ENCODE measurements at places on chromosomes 6 and 20. TPM values are rescaled to one million over a fixed set of nuclear protein-coding genes. Genes with fewer than 3 reads are reported as not detected.
A peak's percentile ranks its signal among the peaks of the same experiment; 100 is the strongest.

GRCh38 chr6:106667022-106667402 lies 37.6 kb downstream of the QRSL1 start:
- no peak for DNase-seq

DNA sequence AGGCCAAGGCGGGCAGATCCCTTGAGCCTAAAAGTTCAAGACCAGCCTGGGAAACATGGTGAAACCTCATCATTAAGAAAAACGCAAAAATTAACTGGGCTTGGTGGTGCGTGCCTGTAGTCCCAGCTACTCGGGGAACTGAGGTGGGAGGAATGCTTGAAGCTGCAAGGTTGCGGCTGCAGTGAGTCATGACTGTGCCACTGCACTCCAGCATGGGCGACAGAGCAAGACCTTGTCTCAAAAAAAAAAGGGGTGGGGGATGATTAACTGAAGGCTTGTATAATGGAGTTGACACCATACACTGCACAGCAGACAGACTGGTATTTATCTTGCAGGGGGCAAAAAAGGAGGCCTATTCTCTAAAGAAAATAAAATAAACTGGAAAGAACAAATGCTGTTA lies 27.7 kb downstream of the SRPK1 start:
- no peak for DNase-seq

- DNase-seq: no peak
Observed at GRCh38 chr6:111840803-111841202, 32.4 kb downstream of the FYN start.

DNA sequence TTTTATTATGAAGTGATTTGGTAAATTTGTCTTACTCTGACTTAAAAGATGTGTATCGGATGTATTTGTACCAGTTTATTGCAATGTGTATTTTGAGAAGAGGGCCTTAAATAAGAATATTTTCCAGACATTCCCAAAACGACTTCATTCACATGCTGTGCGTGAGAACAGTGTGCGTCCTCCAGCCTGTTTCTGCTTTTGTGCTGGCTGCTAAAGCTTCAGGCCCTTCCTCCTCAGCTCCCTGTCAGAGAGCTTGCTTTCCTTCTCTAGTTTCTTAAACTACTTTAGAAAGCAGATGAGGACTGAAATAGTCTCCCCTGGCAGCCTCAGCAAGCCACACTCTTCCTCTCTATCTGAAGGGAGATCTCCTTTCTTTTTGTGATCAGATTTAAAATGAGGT lies 157.8 kb downstream of the SAMD5 start:
- DNase-seq: peak; percentile 27

DNA sequence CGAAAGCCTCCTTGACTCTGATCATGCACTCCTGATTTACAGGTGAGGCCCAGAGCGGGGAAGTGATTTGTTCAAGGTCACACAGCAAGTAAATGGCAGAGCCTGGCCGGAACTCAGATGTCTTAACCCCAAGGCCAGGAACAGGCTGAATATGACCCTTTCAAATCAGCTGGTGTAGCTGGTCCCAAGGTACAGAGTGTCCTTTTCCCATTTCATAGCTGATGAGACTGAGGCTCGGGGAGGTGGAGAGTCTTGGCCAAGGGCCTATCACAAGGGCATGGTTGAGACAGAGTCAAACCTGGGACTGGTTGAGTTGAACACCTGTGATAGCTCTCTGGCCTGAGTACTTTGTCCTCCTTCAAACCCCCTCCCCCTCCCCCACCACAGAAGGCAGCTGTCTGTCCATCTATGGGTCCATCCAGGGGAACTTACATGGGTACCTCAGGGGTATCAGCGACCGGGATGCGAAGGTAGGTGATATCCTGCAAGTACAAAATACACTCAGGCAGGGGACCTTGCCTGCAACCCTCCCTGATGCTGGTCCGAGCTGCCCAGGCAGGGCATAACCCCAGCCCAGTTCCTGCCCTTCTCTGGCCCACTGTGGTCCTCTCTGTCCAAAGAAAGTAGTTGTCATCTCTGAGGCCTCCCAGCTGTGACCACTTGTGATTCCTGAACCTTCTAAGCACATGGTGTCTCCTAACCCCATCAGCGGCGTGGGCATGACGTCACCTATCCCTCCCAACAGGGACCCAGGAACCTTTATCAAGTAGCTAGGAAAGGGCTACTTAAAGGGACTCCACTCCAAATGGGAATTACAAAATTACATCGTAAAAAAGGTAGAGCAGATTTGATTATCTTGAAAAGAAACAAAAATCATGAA lies 5.6 kb downstream of the DUSP15 start:
- no peak for DNase-seq

DNA sequence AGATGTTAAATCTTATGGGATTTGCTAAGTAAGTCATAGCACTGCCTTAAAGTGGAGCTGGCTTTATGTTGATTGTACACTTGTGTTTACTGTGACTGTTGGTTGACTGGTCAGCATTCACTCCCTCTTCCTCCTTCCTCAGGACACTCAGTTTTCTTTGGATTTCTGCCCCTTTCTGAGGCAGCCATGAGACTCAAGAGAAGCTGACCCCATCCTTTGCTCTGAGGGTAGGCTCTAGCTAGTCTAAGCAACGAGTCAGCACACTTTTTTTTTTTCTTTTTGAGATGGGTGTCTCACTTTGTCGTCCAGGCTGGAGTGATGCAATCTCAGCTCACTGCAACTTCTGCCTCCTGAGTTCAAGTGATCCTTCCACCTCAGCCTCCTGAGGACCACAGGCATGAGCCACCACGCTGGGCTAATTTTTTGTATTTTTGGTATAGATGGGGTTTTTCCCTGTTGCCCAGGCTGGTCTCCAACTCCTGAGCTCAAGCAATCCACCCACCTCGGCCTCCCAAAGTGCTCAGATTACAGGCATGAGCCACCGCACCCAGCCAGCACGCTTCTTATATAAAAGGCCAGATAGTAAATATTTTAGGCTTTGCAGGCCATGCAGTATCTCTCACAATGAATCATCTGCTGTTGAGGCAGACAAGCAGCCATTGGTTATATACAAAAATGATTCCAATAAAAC lies 191.4 kb downstream of the NFATC2 start:
- DNase-seq: no peak

DNA sequence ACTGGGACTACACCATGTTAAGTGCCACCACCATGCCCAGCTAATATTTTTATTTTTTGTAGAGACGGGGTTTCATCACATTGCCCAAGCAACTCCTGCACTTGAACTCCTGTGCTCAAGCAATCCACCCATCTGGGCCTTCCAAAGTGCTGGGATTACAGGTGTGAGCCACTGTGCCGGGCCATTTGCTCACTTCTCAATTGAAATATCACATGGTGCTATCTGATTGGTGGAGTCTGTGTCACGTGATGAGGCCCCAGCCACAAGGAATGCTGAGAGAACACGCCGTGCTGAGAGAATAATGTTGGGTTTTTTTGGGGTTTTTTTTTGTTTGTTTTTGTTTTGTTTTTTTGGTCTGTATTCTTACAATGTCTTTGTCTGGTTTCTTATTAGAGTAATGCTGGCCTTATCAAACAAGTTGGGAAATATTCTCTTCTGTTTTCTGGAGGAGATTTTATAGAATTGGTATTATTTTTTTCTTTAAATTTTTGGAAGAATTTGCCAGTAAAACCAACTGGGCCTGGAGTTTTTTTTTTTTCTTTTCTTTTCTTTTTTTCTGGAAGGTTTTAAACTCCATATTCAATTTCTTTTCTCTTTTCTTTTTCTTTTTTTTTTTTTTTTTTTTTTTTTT lies 183.2 kb upstream of the KCNG1 start:
- DNase-seq: no peak

- no peak for DNase-seq
Observed at GRCh38 chr6:126075335-126076071, 89.2 kb downstream of the TRMT11 start.

DNA sequence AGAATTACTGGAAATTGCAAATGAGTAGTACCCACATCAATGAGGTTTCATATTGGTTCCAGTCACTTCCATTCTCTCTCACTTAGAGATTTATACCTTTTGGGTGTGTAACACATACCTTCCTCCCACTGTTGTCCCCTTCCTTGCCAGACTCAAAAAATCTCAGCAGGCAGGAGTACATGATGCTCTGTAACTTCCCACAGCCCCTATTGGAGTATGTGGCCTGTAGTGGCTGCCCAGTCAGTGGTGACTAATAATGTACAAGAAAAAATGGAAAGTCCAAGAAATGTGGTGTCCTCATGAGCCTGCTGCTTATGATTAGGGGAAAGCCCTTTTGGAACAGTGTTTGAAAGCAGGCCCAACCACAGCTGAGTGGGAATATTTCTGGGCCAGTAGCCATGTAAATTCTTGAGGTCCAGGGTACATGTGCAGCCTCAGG lies 312.0 kb downstream of the ZFAND3 start:
- DNase-seq: no peak

GRCh38 chr6:51927450-51927849 lies 160.0 kb downstream of the PKHD1 start:
- no peak for DNase-seq

TMC2 gene
- not detected for total RNA-seq

FGD2 gene
- 13.1 TPM for total RNA-seq

TCP11 gene
- total RNA-seq: not detected

ADTRP gene
- not detected for total RNA-seq

ISM1 gene
- 7.6 TPM for total RNA-seq

APCDD1L gene
- 5.1 TPM for total RNA-seq

Data from tongue (tissue), 3 donors.